Thyroid gland (tissue), 4 donors: ENCODE measurements at places on chromosomes 1 and 21. TPM values are rescaled to one million over a fixed set of nuclear protein-coding genes. Genes with fewer than 3 reads are reported as not detected.

GRCh38 chr1:43822040-43822690 is 111.4 kb upstream of the ARTN start:
- no peaks in the 10 kb centered on the region for H3K27me3 ChIP-seq
- no peak overlapping the region for H3K4me3 ChIP-seq
- no peaks in the 10 kb centered on the region for H3K36me3 ChIP-seq
- H3K4me1 ChIP-seq, result no peaks in the 10 kb centered on the region
- no peak overlapping the region for H3K27ac ChIP-seq

DNA sequence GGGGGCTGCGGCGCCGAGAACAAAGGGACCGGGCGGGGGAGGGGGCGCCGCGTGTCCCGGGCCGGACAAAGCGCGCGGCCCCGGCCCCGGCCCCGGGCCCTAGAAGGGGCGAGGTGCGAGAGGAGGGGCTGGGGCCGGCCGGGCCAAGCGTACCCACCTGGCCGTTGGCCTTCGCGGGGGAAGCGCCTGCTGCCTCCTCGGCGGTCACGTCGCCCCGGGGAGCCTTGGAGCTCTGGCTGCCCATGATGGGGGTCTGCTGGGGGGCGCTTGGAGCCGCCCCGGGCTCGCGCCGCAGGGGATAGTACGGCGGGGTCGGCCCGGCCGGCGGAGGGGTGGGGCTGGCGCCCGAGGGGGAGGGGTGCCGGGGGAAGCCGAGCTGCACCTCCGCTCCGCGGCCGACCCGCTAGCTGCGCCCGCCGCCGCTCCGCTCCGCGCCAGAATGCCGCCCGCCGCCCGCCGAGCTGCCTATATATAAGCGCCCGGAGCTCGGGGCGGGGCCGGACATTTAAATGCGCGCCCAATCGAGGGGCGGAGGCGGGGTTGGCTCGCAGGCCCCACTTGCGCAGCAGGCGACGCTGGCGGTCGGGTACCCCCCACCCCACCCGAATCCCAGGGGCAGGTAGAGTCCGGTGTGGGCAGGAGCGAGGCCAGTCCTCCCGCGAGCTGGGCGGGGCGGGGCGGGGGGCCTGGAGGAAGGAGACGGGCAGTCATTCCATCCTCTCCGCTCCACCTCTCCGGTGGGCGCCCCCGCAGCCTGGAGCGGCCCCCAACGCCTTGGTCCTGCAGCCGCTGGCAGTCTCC is at the start of gene MARCKSL1:
Gene MARCKSL1 (minus strand): TSS at position 444 of the 801 bp plus-strand sequence. CDS start 200 bp downstream, at position 244.
- H3K27ac ChIP-seq, result peak within 1 kb of the TSS; percentile 90
- no peaks in the 10 kb centered on the region for H3K27me3 ChIP-seq
- H3K4me3 ChIP-seq, result peak within 1 kb of the TSS; percentile 81
- peaks cover 43% of the 10 kb centered on the region for H3K4me1 ChIP-seq
- H3K36me3 ChIP-seq, result no peaks in the 10 kb centered on the region
- DNase-seq, result peak; percentile 83

Gene PTGER3
- 6.4 TPM for total RNA-seq

GRCh38 chr1:201217851-201218250 is 27.2 kb downstream of the IGFN1 start:
- H3K27ac ChIP-seq, result no peak overlapping the region
- DNase-seq, result no peak
- H3K36me3 ChIP-seq, result no peaks in the 10 kb centered on the region
- H3K27me3 ChIP-seq, result no peaks in the 10 kb centered on the region
- H3K4me3 ChIP-seq, result no peak overlapping the region

- no peaks in the 10 kb centered on the region for H3K36me3 ChIP-seq
- H3K27me3 ChIP-seq, result no peaks in the 10 kb centered on the region
- peaks cover 10% of the 10 kb centered on the region for H3K4me1 ChIP-seq
- no peak overlapping the region for H3K4me3 ChIP-seq
- no peak overlapping the region for H3K27ac ChIP-seq
- DNase-seq, result no peak
Measured at GRCh38 chr1:109863667-109864046, 47.0 kb upstream of the CSF1 start.

Gene MYOC
- 12.9 TPM for total RNA-seq

Gene HORMAD1
- 0.93 TPM for total RNA-seq

GRCh38 chr1:163347106-163347505 is 25.4 kb downstream of the NUF2 start:
- no peak overlapping the region for H3K27ac ChIP-seq
- no peak for DNase-seq
- no peaks in the 10 kb centered on the region for H3K36me3 ChIP-seq
- no peaks in the 10 kb centered on the region for H3K4me1 ChIP-seq

GRCh38 chr21:39804240-39804639 is 59.3 kb downstream of the IGSF5 start:
- H3K27me3 ChIP-seq, result no peaks in the 10 kb centered on the region
- no peak for DNase-seq
- no peak overlapping the region for H3K4me3 ChIP-seq
- no peaks in the 10 kb centered on the region for H3K36me3 ChIP-seq

DNA sequence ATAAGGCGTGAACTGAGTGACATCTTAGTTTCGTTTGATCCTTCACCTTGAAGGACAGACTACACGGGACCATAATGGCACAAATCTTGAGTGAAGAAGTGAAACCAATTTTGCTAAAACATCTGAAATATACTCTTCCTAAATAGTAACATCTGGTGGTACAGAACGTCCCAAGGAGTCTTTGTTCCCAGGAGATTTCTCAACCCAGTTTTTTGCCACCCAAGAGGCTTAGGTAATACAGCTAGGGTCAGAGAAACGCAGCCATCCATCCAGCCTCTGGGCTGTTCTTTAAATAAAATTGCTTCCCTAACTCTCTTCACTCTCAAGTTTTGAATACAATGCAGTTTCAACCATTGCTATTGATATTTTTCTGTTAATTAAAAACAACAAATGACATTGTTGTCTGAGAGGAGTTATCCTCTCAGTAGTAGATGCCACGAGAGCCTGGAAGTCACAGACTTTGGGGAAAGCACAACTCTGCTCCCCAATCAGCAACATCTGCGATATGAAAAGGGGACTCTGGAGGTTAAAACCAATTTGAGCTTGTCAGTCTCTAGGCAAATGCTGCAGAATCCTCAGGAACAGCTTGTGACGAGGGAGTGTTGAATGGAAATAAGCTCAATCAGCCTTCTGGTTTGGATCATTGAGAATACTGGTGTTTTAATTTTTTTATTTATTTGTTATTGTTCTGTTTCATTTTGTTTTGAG is 394.3 kb upstream of the ADGRL2 start:
- DNase-seq, result no peak
- H3K4me1 ChIP-seq, result no peaks in the 10 kb centered on the region
- H3K4me3 ChIP-seq, result no peak overlapping the region
- H3K27me3 ChIP-seq, result no peaks in the 10 kb centered on the region
